Stimulated activated CD8-positive, alpha-beta memory T cell treated with anti-CD3 and anti-CD28 coated beads, Interleukin-4, amount 100 ng/mL, for 1 hour (primary cell): ENCODE measurements at places on chromosomes 2 and 18.
A peak's percentile ranks its signal among the peaks of the same experiment; 100 is the strongest.

DNA sequence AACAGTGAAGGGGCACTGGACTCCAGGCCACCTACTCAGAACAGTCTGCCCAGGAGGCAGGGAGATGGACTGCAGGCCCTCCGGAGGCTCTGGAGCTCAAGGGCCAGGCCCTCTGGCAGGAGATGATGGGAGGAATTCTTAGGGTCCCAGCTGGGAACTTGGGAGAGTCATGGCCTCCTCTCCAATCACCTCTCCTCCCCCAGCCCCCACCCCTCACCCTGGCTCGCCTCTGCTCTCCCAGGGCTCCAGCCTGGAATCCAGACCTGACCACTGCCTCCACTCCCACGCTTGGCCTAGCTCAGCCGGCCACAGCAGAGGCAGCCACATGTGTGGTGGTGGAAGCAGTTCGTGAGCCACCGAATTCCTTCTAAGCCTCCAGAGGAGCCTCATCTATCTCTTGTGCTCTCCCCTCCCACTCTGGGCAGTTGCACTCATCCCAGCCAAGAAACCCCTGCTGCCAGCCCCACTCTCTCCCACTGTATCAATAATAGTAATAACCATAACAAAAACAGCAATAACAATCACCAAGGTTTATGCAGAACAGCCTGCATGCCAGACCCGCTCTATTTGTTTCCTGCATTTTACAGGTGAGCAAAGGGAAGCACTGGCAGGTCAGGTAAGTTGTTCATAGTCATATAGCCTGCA is 67.4 kb downstream of the TNS1 start:
- no peak for DNase-seq

DNA sequence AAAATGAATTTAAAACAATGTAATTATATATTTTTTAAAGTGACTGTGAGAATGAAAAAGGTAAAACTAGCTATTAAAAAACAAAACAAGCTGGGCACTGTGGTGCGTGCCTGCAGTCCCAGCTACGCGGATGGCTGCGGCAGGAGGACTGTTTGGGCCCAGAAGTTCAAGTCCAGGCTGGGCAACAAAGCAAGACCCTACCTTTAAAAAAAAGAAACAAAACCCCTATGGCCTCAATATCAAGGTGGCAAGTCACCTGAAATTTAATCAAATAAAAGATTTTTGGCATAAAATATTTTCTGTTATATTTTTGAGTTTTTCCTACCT is 46.9 kb upstream of the STRN start:
- no peak for DNase-seq

DNA sequence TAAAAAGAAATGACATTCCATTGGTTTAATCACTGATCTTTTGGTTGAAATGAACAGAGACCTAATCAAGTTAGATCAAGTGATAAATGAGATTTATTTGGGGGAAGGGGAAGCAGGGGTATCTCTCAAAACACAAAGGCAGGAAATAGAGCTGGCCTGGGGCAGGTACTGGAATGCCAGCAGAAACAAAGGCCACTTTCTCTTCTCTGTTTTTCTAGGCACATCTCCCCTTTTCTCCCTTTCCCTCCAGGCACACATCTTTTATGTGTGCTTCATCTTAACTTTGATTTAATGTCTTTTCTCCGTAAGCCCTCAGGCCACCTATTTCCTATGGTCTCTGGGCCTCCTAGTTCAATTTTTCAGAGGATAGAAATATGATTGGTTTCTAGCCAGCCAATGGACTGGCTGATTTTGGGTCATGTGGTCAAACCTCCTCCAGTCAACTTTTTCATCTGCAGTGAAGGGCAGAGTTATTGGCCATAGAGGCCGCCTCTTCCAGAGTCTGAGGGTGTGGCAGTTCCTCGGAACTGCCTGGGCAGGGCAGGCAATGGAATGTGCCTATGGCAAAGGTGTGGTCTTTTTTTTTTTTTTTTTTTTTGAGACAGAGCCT is 58.9 kb upstream of the FAM136A start:
- no peak for DNase-seq

GRCh38 chr18:26383454-26384270 is 157.4 kb downstream of the TAF4B start:
- DNase-seq = no peak

- DNase-seq = no peak
Measured at GRCh38 chr18:48418539-48419276, 9.5 kb upstream of the ZBTB7C start.

DNA sequence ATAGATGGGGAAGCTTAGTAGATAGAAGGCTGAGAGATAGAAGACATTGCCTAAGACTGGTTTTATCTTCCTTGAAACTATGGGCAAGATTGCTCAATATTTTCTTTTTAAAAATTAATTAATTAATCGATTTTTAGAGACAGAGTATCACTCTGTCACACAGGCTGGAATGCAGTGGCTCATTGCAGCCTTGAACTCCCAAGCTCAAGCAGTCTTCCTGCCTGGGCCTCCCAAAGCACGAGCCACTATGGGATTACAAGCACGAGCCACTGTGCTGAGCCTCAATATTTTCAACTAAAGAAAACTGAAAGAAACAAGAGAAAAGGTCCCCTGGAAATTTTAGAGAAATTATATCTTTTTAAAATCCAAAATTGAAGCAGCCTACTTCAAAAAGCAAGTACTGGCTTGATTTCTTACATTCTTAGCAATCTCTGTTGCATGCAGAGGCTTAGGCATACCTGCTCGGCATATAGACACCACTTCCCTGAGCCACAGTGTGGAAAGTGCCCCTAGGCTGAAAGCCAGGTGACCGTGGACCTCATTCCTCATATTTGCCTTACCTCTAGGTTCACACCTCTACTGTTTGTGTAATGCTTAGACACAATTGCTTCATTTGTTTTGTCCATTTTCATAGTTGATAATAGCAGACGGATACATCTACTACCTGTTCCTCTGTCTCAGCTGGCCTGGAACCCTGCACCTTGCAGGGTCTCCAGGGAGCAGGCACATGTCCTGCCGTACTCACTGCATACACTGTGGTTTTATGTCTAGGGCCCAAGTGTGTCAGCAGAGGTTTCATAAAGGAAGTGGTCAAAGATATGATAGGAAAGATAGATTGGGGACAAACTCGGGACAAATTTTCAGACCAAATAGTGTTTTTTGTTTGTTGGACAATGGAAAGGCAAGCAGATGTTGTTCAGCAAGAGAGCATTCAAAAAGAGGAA is 166.5 kb upstream of the ALPP start:
- no peak for DNase-seq

DNA sequence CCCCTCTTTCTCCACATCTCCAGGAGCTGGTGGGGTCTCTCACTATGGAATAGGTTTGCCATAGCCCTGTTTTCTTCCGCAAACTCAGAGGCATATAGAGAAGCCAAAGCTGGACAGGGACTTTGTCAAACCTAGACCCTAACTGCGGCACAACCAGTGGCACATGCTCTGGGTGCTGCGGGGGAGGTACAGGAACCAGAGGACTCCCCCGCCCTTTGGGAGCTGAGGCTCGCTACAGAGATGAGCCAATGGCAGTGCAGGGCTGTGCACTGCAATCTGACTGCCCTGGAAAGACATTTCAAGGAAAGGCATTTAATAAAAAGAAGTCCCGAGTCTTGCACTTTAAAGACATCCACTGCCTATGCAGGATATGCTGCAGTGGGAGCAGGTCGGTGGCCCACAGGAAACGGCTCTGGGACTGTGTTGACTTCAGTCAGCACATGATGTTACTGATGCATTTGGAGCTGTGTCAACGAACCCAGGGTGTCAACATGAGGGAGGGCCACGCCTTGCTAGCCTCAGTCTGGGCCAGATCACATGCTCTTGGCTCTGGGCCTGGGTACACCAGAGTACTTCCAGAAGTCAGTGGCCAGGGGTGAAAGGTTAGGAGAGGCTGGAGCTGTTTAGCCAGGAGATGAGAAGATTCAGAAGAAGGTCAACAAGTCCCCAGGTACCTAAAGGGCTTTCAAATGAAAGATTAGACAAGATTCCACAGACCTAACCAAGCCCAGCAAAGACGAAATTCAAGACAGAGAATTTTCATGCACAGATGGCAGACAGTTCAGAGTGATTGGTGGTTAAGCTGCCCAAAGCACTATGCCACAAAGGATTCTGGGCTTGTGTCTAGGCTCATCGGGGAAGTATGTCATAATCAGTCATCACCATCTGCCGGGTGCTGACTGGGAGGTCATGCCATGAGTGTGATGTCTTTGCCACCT is 8.2 kb downstream of the SLC35F6 start:
- DNase-seq = no peak

- peak; percentile 39 for DNase-seq
Measured at GRCh38 chr18:9614401-9615279, at the start of gene PPP4R1. Gene PPP4R1, minus strand, starts transcription at chr18:9614559. Its CDS starts 75 bp downstream, at chr18:9614484.

DNA sequence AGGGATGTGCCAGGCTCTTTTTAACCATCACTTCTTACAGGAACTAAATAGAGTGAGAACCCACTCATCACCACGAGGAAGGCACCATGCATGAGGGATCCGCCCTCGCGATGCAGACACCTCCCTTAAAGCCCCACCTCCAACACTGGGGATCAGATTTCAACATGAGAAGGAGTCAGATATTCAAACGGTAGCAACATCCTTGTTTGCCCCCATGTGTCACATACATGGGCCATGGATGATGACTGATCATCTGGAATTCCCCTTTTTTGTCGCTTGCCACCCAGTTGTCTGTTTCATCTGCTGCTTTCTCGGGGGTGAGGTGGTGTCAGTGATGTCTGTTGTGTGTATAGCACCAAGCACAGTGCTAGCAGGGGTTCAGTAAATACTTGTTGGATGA is 57.9 kb downstream of the NCK2 start:
- DNase-seq = no peak

DNA sequence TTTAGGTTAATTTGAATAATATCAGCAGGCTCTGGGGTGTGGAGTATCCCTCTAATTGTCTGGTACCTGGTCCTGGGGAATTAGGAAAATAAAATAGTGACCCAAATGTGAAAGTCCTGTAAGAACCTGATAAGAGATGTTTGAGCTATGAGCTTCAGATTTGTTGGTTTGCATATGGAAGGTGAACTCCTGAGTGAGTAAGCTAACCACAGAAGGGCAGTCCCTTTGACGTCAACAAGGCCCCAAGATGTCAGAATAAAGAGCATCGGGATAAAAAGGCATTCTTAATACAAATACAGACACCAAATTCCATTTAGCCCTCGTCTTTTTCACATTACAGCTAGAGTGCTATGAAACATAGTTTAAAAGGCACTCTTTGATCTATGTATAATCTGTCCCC is 1366.3 kb upstream of the TMEFF2 start:
- DNase-seq = no peak

- no peak for DNase-seq
Measured at GRCh38 chr2:224987733-224988132, 54.5 kb downstream of the DOCK10 start.

GRCh38 chr2:74755386-74755785 is 78.5 kb upstream of the HK2 start:
- no peak for DNase-seq

DNA sequence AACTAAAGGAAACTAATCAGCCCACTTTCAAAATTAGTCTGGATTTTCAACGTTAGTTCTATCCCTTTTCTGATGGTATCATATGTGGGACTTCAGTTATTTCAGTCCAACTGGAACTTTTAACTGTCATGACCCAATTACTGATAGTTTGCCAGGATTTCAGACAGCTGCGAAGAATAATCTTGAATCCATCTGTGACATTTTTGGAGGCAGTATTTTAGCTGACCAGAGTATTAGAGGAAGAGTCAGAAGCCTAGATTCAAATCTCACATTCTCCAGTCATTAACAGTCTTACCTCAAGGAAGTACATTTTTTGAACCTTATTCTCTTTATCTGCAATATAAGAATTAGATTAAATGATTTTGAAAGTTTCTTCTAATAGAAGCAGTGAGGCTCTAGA is 81.3 kb downstream of the PTRHD1 start:
- DNase-seq = no peak
